ENCODE measurements at places on chromosomes 16 and 17.

DNA sequence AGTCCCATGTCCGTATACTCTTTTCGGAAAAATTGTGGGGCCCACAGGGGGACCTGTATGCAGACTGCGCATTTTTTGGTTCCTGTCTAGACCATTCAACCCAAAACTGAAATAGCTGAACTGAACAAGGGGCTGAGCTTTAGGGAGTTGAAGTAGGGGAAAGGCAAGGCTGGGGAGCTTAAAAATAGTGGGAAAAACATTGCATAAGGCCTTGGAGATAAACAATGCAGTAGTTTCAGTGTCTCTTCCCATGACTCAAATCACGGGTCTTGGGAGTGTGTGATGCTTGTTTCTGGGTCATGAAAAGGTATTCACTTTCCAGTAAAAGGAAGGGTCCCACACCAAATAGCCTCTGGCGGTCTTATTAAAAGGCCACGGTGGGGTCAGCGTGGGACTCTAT is 402.8 kb upstream of the SALL1 start:
- no peaks in the 10 kb centered on the region for H3K27me3 ChIP-seq
- no peak overlapping the region for H3K4me3 ChIP-seq
- no peaks in the 10 kb centered on the region for H3K36me3 ChIP-seq
- no peak overlapping the region for H3K27ac ChIP-seq

DNA sequence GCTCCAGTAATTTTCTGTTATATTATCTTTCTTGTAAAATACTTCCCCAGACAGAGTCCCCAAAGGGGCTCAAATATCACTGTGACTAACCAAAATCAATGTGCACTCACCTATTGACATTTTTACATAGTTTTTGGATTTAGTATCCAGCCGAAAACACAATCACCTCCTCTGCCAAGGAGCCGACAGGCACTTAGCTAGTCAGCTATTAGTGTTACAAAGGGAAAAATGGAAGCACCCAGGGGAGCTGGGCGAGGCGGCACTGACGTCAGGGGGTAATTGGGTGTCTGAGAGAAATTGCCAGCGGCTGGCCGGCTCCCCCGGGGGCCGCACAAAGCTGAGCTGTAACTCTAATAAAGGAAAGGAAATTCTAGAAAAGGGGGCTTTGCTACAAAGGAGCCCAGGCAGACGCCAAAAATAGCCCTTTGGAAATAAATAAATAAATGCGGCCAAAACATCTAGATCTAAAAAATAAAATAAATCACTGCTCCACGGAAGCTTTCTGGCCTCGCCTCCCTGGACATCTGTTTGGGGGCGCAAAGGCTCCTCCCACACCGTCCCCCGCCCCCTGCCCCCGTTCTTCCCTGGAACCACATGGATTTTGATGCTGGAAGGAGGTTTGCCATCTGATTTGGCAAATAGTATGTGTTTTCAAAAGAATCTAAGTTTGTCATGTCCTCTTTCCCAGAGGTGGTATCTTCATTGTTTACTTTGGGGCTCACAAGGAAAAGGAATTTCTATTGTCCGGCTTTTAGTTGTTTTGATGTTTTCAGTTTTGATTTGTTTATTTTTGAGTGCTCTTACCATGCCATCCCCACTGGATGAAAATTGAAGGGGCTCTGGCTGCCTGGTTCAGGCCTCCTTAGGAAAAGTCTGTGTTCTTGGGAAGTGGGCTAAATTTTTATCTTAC is 156.7 kb downstream of the ZNF423 start:
- H3K4me1 ChIP-seq, result no peaks in the 10 kb centered on the region
- no peaks in the 10 kb centered on the region for H3K36me3 ChIP-seq
- peaks cover 30% of the 10 kb centered on the region for H3K27me3 ChIP-seq
- no peak for DNase-seq

- no peaks in the 10 kb centered on the region for H3K27me3 ChIP-seq
- H3K4me1 ChIP-seq, result peaks cover 17% of the 10 kb centered on the region
- H3K36me3 ChIP-seq, result no peaks in the 10 kb centered on the region
- no peak for DNase-seq
Observed at GRCh38 chr16:50619702-50620491, 61.2 kb downstream of the SNX20 start.

DNA sequence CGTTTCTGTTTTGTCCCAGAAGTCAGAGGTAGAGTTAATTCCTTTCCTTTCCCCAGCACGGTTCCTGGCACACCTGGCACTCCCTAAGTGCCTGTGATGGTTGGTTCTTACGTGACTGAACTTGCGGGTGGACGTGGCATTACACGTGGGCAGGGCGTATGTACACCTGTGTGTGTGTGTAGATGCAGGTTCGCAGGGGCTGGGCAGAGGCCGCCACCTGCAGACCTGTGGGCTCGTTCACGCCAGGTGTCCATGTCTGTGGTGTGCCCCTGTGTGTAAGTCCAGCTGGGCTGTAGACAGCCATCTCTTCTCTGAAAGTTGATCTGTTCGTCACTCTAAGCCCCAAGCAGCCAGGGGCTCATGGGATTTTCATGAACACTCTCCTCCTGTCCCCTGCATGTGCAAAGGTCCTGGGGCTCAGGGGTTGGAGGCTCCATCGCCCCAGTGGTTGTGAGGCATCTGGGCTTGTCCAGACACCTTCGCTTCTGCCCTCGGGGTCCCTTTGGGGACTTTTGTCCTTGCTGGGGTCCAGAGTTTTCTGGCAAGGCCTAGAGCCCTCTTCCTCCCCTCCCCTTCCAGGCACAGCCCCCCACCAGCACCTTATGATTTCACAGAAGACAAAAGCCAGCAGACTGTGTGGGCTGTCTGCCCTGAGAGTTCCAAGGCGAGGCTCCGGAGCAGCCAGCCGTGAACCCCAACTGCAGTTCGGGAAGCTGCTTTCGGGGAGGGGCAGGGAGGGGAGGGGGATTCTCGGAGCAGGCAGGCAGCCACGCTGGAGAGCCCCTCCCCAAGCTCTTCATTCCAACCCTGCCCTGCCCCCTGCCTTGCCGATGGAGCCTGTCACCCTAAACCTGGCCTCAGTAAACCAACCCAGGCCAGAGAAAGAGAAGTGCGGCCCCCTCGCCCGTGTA is 5.4 kb upstream of the FSCN2 start:
- peaks cover 5% of the 10 kb centered on the region for H3K27me3 ChIP-seq
- no peak for DNase-seq
- no peak overlapping the region for H3K4me3 ChIP-seq

- no peaks in the 10 kb centered on the region for H3K27me3 ChIP-seq
- H3K4me1 ChIP-seq, result peaks cover 43% of the 10 kb centered on the region
- H3K27ac ChIP-seq, result peak overlapping the region; percentile 55
Observed at GRCh38 chr17:78817123-78817522, 23.5 kb downstream of the USP36 start.

GRCh38 chr16:83835586-83836566 is 28.1 kb downstream of the HSBP1 start:
- H3K27ac ChIP-seq, result no peak overlapping the region
- H3K4me3 ChIP-seq, result no peak overlapping the region
- H3K36me3 ChIP-seq, result no peaks in the 10 kb centered on the region
- peaks cover 43% of the 10 kb centered on the region for H3K27me3 ChIP-seq

GRCh38 chr16:20084624-20085226 is 11.0 kb upstream of the GPR139 start:
- H3K27ac ChIP-seq, result no peak overlapping the region
- H3K27me3 ChIP-seq, result peaks cover 8% of the 10 kb centered on the region
- no peak for DNase-seq
- no peaks in the 10 kb centered on the region for H3K36me3 ChIP-seq
- no peaks in the 10 kb centered on the region for H3K4me1 ChIP-seq
- H3K4me3 ChIP-seq, result no peak overlapping the region

DNA sequence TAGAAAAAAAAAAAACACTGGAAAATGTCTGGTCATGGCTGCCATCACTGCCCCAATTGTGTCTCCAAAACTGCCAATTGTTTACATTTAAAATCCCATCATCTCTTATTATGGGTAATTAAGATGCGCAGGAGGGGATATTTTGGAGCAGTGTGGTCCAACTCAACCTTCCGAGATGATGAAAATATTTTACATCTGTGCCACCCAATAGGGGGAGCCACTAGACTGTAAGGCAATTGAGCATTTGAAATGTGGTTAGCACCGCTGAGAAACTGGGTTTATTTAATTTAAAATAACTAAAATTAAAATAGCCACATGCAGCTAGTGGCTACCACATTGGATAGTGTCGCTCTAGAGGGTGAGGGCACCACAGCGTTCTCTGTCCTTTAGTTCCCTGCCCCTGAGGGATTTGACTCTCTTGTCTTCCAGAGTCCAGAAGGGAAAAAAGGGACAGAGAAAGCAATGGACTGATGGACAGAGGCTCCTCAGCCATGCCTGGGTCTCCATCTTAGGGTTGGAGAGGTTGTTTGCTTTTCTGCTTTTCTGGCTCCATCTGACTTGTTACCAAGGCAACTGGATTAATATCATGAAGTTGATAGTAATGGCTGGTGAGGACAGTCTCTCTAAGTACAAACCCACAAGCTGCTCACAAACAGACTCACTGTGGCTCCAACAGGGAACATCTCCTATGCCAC is 3.5 kb downstream of the MPO start:
- H3K4me1 ChIP-seq, result peaks cover 5% of the 10 kb centered on the region
- no peak for DNase-seq
- peaks cover 33% of the 10 kb centered on the region for H3K27me3 ChIP-seq
- H3K27ac ChIP-seq, result no peak overlapping the region

- no peak for DNase-seq
- H3K4me1 ChIP-seq, result no peaks in the 10 kb centered on the region
- H3K27ac ChIP-seq, result no peak overlapping the region
Observed at GRCh38 chr16:9775998-9776397, 406.2 kb downstream of the GRIN2A start.

GRCh38 chr17:69103557-69104233 is 38.0 kb downstream of the ABCA6 start:
- H3K4me1 ChIP-seq, result no peaks in the 10 kb centered on the region
- no peak overlapping the region for H3K4me3 ChIP-seq
- no peak overlapping the region for H3K27ac ChIP-seq
- H3K36me3 ChIP-seq, result no peaks in the 10 kb centered on the region

DNA sequence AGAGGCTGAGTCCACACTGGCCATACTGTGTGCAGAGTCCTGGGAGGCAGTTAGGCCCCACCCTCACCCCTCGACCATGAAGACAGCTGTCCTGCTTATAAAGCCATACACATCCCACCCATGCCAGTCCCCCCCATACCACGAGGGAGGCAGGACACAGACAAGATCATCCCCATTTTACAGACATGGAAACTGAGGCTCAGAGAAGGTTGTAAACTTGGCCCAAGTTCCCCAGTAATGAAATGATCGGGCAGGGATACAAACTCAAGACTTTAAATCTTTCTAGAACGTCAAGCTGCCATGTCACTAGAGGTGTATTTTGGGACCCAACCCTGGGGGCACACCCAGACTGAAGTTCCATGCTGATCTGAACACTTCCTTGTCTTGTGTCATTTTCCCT is 16.5 kb downstream of the HID1 start:
- H3K27me3 ChIP-seq, result no peaks in the 10 kb centered on the region
- H3K4me1 ChIP-seq, result peaks cover 4% of the 10 kb centered on the region
- no peak overlapping the region for H3K4me3 ChIP-seq
- DNase-seq, result no peak

GRCh38 chr16:59655031-59655430 is 920.9 kb upstream of the GOT2 start:
- DNase-seq, result no peak
- H3K4me3 ChIP-seq, result no peak overlapping the region
- H3K27me3 ChIP-seq, result no peaks in the 10 kb centered on the region
- H3K27ac ChIP-seq, result no peak overlapping the region
- no peaks in the 10 kb centered on the region for H3K36me3 ChIP-seq

DNA sequence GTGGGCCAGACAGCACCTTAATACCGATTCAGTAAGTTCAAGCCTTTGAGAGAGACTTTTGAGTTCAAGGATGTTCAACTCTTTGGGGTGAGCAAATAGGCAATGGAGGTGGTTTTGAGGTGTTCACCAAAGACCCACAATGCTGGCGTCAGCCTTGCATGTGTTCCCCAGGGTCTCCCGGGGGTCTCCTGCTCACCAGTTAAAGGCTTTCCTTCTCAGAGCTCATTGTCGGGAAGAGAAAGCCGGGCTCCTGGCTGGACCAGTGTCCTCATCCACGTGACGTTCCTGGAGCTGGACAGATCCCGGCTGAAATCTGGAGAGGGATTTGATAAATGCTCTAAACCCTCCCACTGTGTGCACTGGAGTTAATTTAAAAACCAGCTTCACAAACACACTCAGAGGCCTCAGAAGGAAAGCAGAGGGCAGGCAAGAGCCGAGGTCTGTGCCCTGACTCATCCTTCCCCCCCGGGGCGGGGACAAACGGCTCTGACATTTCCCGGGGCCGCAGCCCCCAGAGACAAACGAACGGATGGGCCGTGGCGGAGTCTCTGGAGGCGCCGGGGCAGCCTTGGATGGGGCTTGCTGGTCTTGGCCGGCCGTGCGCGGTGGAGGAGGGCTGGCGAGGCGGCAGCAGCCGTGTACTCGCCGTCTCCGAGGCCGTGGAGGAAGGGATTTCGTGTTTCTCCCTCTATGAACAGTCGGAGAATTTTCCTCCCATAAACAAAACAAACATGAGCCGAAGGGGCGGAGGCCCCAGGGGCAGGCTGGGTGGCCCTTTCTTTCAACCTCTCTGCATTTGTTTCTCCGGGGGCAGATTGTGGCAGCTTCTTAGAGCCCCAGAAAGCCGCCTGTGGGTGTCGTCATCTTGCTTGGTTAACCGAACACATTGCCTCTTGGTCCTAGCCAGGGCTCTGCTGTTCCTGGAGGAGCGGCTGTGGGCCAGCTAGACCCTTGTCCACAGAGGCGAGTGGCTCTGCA is 94.2 kb downstream of the NTN1 start:
- no peaks in the 10 kb centered on the region for H3K36me3 ChIP-seq
- DNase-seq, result peak; percentile 75
- peaks cover 6% of the 10 kb centered on the region for H3K27me3 ChIP-seq
- peak overlapping the region; percentile 47 for H3K4me3 ChIP-seq

GRCh38 chr17:74799097-74799496 is 23.0 kb upstream of the NAT9 start:
- H3K36me3 ChIP-seq, result peaks cover 11% of the 10 kb centered on the region
- DNase-seq, result no peak
- H3K27me3 ChIP-seq, result no peaks in the 10 kb centered on the region
- no peak overlapping the region for H3K27ac ChIP-seq
- no peaks in the 10 kb centered on the region for H3K4me1 ChIP-seq

DNA sequence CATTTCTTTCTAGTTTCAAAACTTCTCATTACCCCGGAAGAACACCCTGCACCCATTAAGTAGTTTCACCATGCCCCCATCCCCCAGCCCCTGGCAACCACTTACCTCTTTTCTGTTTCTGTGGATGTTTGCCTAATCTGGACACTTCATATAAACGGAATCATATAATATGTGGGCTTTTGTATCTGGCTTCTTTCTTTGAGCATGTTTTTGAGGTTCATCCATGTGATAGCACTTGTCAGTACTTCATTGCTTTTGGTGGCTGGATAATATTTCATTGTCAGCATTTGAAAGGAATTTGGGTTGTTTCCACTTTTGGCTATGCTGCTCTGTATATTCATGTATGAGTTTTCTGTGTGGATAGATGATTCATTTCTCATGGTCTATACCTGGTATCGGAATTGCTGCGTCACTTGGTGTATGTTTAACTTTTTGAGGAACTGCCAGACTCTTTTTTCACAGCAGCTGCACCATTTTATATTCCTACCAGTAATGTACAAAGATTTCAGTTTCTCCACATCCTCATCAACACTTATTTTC is 30.0 kb upstream of the SLC5A10 start:
- peaks cover 40% of the 10 kb centered on the region for H3K36me3 ChIP-seq
- H3K4me1 ChIP-seq, result peaks cover 66% of the 10 kb centered on the region
- H3K4me3 ChIP-seq, result peak overlapping the region; percentile 29
- peak; percentile 24 for DNase-seq
- peak overlapping the region; percentile 84 for H3K27ac ChIP-seq

All from activated naive CD8-positive, alpha-beta T cell treated with anti-CD3 and anti-CD28 coated beads for 36 hours (primary cell).